ENCODE measurements at places on chromosomes 6 and 20. TPM values are rescaled to one million over a fixed set of nuclear protein-coding genes. Genes with fewer than 3 reads are reported as not detected.

Gene NMBR
- not detected for total RNA-seq

Gene ZBTB12
- total RNA-seq, result 1.9 TPM

Gene NEU1
- total RNA-seq, result 48.6 TPM

Gene OPN5
- total RNA-seq, result not detected

Gene SSTR4
- total RNA-seq, result not detected

Gene TDRD6
- 1.1 TPM for total RNA-seq

Gene HM13
- 110 TPM for total RNA-seq

Gene DYNLRB1
- 76.4 TPM for total RNA-seq

Gene CENPW
- total RNA-seq, result 11.3 TPM

Gene TMEM200A
- total RNA-seq, result 54.5 TPM

Gene PREX1
- total RNA-seq, result 10.9 TPM

Gene OPRM1
- total RNA-seq, result not detected

Gene PHACTR1
- total RNA-seq, result 12.2 TPM

Gene DYNLT2
- total RNA-seq, result 1.5 TPM

Gene NCOA5
- total RNA-seq, result 12.9 TPM

Gene DPPA5
- not detected for total RNA-seq

Gene LST1
- total RNA-seq, result not detected

Gene ENPP3
- 0.13 TPM for total RNA-seq

Gene LY6G6D
- not detected for total RNA-seq
